NCI-H2081 (cell line): ENCODE measurements at places on chromosomes 7 and 10.
A peak's percentile ranks its signal among the peaks of the same experiment; 100 is the strongest.

DNA sequence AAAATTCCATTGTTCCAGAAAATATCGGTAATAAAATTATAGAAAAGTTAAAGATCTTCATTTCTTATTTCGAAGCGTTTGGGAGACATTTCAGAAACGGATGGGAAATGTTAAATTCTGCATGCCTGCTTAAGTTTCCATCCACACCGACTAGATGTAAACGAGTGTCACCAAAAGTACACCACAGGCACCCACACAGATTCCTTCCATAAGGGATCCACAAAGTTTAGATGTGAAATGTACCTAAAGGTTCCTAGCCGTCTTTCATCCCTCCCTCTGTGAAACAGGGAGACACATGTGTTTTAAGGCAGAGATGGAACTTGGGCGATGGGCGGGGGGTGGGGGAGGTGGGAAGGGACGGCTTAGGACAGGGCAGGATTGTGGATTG is 621 bp upstream of the CAV1 start:
- no peak for DNase-seq

DNA sequence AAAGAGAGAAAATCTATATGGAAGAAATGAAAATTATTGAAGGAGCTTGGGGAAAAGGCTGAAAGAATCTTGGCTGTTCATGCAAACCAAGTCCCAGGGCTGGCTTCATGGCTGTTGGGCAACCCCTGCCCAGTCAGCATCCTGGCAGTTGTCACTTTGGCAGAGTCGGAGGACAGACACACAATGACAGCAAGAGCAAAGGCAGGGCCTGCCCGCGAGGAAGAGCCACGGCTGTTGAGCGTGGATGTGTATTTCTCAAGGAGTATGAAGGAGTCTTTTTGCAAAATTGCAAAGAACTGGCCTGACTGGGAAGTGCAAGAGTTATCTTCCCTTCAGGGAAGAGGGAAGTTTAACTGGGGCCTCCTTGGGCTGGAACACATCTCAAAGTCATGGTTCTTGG is 11.7 kb downstream of the PTPRE start:
- DNase-seq: no peak

- no peak for DNase-seq
Observed at GRCh38 chr7:127949769-127950222, 81.4 kb downstream of the LRRC4 start.

DNA sequence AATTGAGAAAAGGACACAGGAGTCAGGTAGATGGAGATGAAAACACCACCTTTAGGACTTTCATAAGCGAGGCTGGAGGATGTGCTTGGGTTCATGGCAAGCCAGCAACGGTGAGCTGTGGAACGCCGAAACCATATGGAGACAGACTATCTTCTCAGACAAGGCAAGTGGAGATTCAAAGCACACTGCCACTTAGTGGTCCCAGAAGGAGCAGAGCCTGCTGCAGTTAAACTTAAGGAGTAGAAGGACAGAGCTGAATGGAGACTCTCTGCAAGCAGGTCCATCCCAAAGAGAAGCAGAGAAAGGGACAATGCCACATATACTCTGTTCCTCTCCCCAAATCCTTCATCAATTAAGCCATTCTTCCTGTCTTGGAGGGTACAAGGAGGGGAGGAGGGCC is 236.3 kb upstream of the HABP2 start:
- DNase-seq: no peak

GRCh38 chr7:45986355-45987298 is 65.6 kb upstream of the IGFBP3 start:
- no peak for DNase-seq

- no peak for DNase-seq
Observed at GRCh38 chr10:129024046-129024445, 443.0 kb upstream of the MGMT start.

DNA sequence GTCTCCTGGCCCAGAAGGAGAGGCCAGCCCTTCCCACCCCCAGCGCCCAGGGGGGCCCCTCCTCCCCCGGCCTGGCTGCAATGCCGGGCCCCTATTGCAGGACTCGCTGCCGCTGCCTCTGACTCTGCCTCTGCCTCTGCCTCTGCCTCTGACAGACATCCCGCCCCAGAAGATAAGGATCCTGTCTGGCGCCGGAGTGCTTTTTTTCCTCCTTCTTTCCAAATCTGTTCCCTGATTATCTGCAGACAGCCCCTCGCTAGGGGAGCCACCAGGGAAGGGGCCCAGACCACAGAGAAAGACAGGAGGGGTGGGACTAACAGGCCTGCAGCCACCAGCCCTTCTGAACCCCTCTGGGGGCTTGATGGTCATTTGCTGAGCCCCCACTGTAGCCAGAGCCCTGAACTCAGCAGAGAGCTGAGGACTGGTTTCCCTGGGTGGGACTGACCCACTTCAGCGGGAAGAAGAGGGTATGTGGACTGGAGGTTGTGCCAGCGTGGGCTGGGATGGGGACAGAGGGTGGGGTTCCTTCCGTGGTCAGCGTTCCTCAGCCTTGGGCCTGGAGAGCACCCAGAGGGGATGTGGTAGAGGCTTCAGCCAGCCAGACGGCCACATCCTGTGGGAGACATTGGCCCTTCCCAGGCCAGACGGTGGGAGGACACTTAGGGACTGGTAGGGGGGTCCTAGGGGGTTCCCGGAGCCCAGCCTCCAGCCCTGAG is 22.8 kb downstream of the UNC5B start:
- DNase-seq: no peak

- DNase-seq: no peak
Observed at GRCh38 chr10:51427758-51428157, 271.6 kb downstream of the CSTF2T start.

GRCh38 chr7:46133072-46133471 is 212.0 kb upstream of the IGFBP3 start:
- no peak for DNase-seq

- DNase-seq: no peak
Observed at GRCh38 chr10:3708852-3709251, 76.2 kb downstream of the KLF6 start.

GRCh38 chr7:107384025-107384424 is 85.8 kb upstream of the GPR22 start:
- DNase-seq: no peak

- DNase-seq: no peak
Observed at GRCh38 chr7:49187543-49188268, 263.4 kb downstream of the CDC14C start.

DNA sequence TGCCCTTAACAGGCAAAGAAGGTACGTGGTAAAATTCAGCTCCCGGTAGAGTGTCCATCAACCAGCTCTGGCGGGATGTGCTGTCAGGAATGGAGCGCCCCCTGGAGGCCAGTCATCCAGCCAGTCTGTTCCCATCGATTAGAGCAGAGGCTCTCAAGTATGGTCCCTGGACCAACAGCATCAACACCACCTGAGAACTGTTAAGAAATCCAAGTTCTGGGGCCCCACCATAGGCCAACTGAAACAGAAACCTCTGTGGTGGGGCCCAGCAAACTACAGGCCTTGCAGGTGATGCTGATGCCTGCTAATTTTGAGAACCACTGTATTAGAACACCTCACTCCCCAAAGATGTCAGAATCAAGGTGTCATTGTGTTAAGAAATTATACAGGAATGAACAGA is 109.2 kb downstream of the DPY19L1 start:
- DNase-seq: no peak

DNA sequence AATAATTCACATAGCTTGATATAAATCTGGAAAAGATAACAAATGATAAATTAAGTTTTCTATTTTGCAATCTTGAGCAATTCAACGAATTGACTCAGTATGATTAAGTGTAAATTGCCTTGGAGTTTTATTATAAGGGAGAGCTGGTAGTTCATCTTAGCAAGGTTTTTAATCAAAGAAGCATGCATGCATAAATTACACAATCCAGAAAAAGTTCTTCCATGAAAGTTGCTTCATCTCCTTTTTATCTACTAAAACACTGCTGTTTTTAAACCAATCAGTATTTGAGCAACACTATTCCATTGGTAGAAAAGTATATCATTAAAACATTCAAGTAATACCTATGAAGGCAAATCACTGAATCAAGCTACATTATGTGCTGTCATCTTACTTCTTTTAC is 47.6 kb downstream of the POT1 start:
- DNase-seq: no peak

DNA sequence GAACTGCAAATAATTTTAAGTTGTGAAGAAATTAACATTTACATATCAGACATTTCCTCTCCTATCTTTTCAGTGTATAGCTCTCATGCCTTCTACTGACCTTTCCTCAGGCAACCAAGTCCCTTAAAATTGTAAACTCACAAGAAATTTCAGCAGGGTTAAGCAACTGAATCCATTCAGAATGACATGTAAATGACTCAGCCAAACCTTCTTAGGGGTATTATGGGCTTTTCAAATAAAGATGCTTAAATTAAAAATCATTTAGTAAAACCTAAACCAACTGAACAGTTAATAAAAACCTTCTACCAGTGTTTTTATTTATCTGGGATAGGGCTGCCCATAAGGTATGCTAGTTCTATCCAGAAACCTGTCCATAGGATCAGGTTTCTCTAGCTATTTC is 20.7 kb downstream of the WAPL start:
- no peak for DNase-seq

GRCh38 chr7:98870807-98871491 is 1.1 kb upstream of the TMEM130 start:
- no peak for DNase-seq

DNA sequence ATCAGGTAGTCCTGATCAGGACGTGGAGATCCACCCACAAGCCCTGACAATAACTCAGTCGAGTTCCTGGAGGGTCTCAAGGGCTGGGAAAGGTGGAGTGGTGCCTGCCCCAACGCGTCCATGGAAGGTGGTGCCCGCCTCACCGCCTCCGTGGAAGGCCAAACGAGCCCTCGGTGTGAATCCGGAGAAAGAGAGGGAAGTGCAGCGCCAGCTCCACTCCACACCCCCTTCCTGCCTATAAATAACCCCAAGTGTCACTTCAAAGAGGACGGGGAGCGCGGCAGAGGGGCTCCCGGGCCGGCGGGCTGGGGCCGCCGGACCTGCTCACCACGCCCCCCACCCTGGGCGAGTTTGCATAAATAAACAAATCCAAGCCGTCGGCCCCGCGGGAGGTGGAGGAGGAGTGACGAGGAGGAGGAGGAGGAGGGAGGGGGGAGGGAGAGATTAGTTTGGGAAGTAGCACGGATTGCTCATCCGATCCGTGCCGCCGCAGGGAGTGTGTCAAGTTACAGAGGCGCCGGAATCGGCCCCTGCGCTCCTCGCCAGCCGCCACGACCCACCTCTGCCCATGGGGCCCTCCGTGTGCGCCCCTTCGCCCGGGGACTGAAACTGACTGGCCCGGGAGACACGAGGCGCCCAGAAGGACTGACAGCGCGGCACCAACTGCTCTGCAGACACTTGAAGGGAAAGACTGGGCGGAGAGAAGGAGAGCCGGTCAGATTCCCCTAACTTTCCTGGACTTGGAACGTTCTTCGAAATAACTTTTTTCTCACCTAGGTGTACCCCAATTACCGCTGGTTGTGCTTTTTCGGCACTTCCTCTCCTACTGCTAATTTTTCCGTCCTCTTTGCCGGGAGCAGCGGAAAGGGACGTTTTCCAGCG is at the start of gene COL13A1:
Gene COL13A1 (plus strand): TSS at position 473 of the 882 bp plus-strand sequence. CDS start 518 bp downstream, outside the sequence.
- DNase-seq: peak; percentile 3

- DNase-seq: no peak
Observed at GRCh38 chr10:50333872-50334271, 82.6 kb upstream of the ASAH2 start.

DNA sequence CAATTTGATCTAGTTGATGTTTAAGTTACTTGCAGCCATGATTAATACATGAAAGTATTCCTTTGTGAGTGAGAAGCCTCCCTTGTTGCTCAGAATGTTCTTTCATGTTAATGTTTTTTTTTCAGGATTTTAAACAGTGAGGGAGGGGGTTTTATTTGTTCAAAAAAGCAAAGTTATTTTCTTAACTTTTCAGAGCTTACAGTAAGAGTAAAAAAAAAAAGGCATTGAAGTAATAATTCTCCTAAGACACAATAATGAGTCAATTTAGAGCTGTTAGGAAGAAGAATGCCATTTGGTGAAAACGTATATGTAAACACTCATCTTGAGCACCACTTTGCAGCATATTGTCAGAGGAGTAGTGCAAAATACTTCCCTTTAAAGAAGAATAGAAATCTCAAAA is 105.8 kb downstream of the SEMA3A start:
- no peak for DNase-seq
